ENCODE measurements at places on chromosomes 2 and 18.

- no peak for DNase-seq
Measured at GRCh38 chr18:12836551-12836950, 47.5 kb downstream of the PTPN2 start.

- no peak for DNase-seq
Measured at GRCh38 chr2:240877460-240878340, 9.1 kb downstream of the AGXT start.

- DNase-seq = no peak
Measured at GRCh38 chr18:10419420-10420103, 34.9 kb upstream of the APCDD1 start.

- DNase-seq = no peak
Measured at GRCh38 chr2:110100480-110100879, 15.1 kb downstream of the MALL start.

- no peak for DNase-seq
Measured at GRCh38 chr2:151482171-151482725, 72.5 kb downstream of the RIF1 start.

GRCh38 chr2:125979886-125980285, 676.1 kb upstream of the GYPC start:
- no peak for DNase-seq
